ENCODE measurements at places on chromosomes 3 and 15.

DNA sequence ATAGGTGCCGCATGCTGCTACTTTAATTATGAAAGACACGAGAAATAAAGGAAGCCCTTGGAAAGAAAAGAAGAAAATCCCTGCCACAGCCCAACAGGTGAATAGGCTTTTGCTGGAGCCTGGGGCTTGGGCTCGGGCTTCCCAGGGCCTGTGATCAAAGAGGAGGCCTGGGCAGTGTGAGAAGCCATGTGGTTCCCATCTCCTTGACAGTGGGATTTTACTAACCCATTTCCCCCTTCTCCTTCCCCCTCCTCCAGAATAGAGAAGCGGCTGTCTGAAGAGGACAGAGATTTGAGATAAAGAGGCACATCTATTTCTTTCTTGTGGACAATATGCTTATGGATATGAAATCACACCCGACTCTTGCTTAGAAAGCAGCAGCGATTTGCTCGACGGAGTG lies 369.1 kb downstream of the MCTP2 start:
- DNase-seq, result no peak

DNA sequence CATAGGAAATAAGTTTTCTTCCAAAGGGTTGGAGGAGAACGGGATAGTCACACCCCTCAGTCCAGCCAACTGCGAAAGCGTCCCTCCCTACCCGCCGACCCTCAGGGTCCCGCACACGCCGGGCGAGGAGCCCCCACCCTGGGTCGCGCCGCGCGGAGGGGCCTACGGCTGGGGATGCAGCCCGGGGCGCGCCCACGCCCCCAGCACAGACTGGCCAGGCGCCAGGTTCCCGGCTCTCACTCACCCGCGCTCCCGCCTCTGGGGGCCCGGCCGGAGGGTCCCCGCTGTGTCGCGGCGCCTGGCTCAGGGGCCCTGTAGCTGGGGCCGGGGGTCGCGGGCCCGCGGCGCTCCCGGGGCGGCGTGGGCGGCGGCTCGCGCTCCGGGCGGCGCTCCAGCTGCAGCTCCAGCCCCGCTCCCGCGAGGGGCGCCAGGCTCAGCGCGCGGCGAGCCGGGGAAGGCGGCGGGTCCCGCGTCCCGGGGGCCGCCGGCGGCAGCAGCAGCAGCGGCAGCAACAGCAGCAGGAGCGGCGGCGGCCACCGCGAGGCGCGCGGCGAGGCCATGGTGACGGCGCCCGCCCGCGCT lies 375 bp downstream of the HEG1 start:
- DNase-seq, result no peak

DNA sequence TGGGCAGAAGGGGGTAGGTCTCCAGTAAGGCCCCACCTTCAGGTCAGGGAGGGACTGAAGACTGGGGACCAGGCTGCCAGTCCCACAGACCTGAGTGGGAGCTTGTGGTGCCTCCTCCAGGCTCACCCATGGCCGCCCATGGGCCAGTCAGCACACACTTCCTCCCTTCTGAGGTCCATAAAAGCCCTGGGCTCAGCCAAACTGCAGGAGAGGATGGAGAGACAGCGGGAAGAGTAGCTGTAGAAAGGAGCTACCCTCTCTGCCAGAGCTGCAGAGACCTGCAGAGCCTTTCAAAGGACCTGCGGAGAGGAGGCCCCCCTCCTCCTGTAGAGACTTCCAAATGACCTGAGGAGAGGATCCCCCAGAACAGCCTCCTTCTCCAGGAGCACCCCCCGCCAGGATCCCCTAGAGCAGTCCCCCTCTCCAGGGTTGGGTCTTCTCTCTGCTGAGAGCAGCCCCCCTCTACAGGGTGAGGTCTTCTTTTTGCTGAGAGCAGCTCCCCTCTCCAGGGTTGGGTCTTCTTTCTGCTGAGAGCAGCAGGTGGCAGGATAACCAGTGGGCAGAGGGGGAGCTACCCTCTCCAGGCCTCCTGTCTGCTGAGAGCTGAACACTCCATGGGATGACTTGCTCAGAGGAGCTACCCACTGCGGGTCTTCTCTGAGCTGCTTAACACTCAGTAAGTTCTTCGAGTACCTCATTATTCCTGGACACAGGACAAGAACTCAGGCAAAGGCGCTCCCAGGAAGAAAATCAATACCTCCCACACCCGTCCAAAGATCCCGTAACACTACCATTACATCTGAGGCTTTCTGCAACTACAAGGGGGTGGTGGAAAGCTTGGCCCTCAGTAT lies 5.0 kb upstream of the SKIC8 start:
- DNase-seq, result no peak

GRCh38 chr3:108546692-108547091 lies 36.3 kb upstream of the MYH15 start:
- DNase-seq, result no peak

Measured in RWPE2 (cell line).